Glutamatergic neuron (in vitro differentiated cells): ENCODE measurements at places on chromosomes 1 and 21.

- H3K27ac ChIP-seq: no peak overlapping the region
- H3K27me3 ChIP-seq: peaks cover 2% of the 10 kb centered on the region
- H3K4me3 ChIP-seq: no peak overlapping the region
Observed at GRCh38 chr1:235079443-235080296, 49.0 kb downstream of the TOMM20 start.

DNA sequence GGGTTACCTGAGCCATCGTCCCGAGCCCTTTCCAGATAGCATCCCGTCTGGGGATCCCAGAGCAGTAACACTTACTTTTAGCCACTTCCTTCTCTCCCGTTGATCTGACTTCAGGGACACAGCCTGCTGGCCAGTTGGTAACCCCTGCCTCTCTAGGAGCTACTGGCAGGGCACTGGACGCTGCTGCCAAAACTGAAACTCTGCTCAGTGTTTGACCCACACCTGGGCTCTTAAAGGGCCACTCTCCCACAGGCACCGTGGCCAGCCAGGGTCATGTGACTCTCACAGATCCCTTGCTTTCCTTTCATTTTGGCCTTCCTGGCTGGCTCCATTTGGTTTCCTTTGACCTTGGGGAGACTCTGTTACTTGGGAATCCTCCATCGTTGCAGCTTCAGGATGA is at the start of gene PIGR:
TSS of gene PIGR (minus strand) at position 206 of the 400 bp plus-strand sequence. CDS start 5,935 bp downstream, outside the sequence.
- no peak within 1 kb of the TSS for H3K4me3 ChIP-seq
- H3K36me3 ChIP-seq: no peaks in the 10 kb centered on the region
- H3K27ac ChIP-seq: no peak within 1 kb of the TSS

- H3K4me1 ChIP-seq: no peaks in the 10 kb centered on the region
- no peak overlapping the region for H3K4me3 ChIP-seq
- H3K36me3 ChIP-seq: no peaks in the 10 kb centered on the region
- DNase-seq: no peak
Observed at GRCh38 chr1:184801503-184801902, 46.8 kb upstream of the EDEM3 start.

- DNase-seq: no peak
- H3K4me3 ChIP-seq: no peak overlapping the region
- no peaks in the 10 kb centered on the region for H3K27me3 ChIP-seq
- peaks cover 5% of the 10 kb centered on the region for H3K4me1 ChIP-seq
- no peak overlapping the region for H3K27ac ChIP-seq
Observed at GRCh38 chr1:8015036-8015808, 10.9 kb downstream of the ERRFI1 start.

- no peaks in the 10 kb centered on the region for H3K36me3 ChIP-seq
- peaks cover 19% of the 10 kb centered on the region for H3K4me1 ChIP-seq
- peak overlapping the region; percentile 97 for H3K4me3 ChIP-seq
- peaks cover 13% of the 10 kb centered on the region for H3K27me3 ChIP-seq
- H3K27ac ChIP-seq: peak overlapping the region; percentile 89
Observed at GRCh38 chr1:100353988-100354387, 1.7 kb downstream of the CDC14A start.

- H3K4me1 ChIP-seq: peaks cover 18% of the 10 kb centered on the region
- peak overlapping the region; percentile 52 for H3K27ac ChIP-seq
- no peak overlapping the region for H3K4me3 ChIP-seq
Observed at GRCh38 chr1:230975636-230976035, 3.0 kb downstream of the TTC13 start.

GRCh38 chr1:1359308-1359663 is 931 bp upstream of the MXRA8 start:
- no peaks in the 10 kb centered on the region for H3K36me3 ChIP-seq
- DNase-seq: no peak
- peaks cover 11% of the 10 kb centered on the region for H3K4me1 ChIP-seq

- H3K4me3 ChIP-seq: no peak overlapping the region
- peaks cover 2% of the 10 kb centered on the region for H3K27me3 ChIP-seq
- H3K4me1 ChIP-seq: no peaks in the 10 kb centered on the region
- no peaks in the 10 kb centered on the region for H3K36me3 ChIP-seq
- no peak overlapping the region for H3K27ac ChIP-seq
- DNase-seq: no peak
Observed at GRCh38 chr21:38531591-38531990, 33.3 kb upstream of the ERG start.

GRCh38 chr1:119112791-119113190 is 27.7 kb downstream of the WARS2 start:
- H3K27ac ChIP-seq: no peak overlapping the region
- H3K4me3 ChIP-seq: no peak overlapping the region
- no peaks in the 10 kb centered on the region for H3K36me3 ChIP-seq
- DNase-seq: no peak
- H3K4me1 ChIP-seq: no peaks in the 10 kb centered on the region

GRCh38 chr1:203280061-203280460 is 25.3 kb upstream of the BTG2 start:
- H3K4me1 ChIP-seq: peaks cover 62% of the 10 kb centered on the region
- peak overlapping the region; percentile 7 for H3K4me3 ChIP-seq
- no peaks in the 10 kb centered on the region for H3K36me3 ChIP-seq
- H3K27me3 ChIP-seq: peaks cover 9% of the 10 kb centered on the region
- H3K27ac ChIP-seq: peak overlapping the region; percentile 63

DNA sequence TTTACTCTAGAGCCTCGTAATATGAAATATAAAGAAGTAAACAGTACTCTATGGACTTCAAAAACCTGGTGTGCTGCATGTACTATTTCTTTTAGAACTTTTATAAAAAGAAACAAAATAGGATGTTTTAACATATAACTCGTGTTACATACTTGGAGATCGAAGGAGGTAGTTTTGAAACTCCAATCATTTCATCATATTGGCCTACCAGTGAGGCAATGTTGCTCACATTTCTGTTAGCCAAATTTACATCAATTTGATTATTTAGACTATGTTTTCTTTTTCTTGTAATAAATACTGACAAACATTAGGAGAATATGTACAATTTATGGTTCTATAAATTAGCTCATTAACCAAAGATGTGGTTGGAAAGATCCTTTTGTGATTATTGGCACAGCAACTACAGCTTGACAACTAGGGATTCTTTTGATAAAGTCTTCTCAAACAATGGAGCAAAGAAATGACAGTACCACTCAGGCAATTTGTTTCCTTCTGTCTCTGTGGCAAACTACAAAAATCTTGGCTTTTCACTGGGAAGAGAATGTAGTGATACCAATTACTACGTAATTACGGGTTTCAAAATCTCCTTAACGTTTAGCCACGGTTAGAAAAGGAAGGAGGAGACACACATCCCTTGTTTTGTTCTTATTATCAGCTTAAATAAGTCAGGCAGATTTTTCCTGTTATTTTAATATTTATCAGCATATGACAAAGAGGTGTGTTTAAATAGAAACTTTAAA is 266.6 kb upstream of the SGIP1 start:
- H3K36me3 ChIP-seq: no peaks in the 10 kb centered on the region
- DNase-seq: no peak
- H3K4me1 ChIP-seq: peaks cover 12% of the 10 kb centered on the region
- H3K4me3 ChIP-seq: no peak overlapping the region
- peaks cover 4% of the 10 kb centered on the region for H3K27me3 ChIP-seq
- H3K27ac ChIP-seq: no peak overlapping the region

- no peak overlapping the region for H3K4me3 ChIP-seq
- peaks cover 5% of the 10 kb centered on the region for H3K27me3 ChIP-seq
- no peak for DNase-seq
- H3K4me1 ChIP-seq: peaks cover 3% of the 10 kb centered on the region
Observed at GRCh38 chr1:205701891-205702290, 21.6 kb upstream of the SLC45A3 start.

DNA sequence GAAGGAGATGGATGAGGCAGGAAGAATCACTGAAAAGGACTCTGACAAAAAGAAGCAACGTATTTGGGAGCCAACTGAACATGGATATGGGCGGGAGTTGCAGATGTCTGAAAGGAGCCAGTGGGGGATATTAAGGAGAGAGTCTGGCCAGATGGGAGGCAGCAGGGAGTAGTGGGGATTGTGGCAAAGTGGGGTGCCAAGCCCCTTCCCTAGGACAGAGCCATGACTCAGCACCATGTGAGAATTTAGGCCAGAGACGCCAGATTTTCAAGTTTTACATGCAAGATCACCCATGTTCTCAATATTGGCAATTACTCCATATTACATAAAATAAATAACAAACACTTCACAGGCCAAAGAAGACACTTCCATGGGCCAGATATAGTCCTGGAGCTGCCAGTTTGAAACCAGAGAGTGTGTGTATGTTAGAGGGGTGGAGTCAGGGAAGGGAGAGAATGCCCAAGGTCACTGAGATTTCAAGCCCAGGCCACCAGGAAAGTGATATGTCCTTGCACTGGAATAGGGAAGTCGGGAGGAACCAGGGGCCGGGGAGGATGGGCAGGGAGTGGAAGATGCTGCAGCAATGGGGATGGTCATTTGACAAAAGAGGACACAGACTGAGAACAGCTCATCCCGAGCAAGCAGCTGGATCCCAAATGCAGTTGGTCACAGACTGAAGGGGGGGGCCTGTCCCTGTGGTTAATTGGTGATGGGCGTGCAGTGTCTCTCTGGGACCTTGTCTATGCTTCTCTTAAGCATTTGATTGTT is 23.5 kb downstream of the TMEM51 start:
- peaks cover 16% of the 10 kb centered on the region for H3K4me1 ChIP-seq
- no peak overlapping the region for H3K27ac ChIP-seq
- H3K27me3 ChIP-seq: no peaks in the 10 kb centered on the region

GRCh38 chr1:210070531-210070930 is 132.5 kb downstream of the SYT14 start:
- no peak overlapping the region for H3K27ac ChIP-seq
- peaks cover 4% of the 10 kb centered on the region for H3K36me3 ChIP-seq
- peaks cover 2% of the 10 kb centered on the region for H3K27me3 ChIP-seq
- no peak for DNase-seq
- no peak overlapping the region for H3K4me3 ChIP-seq

- H3K4me3 ChIP-seq: no peak overlapping the region
- H3K27me3 ChIP-seq: peaks cover 2% of the 10 kb centered on the region
- no peak overlapping the region for H3K27ac ChIP-seq
- H3K4me1 ChIP-seq: no peaks in the 10 kb centered on the region
- no peaks in the 10 kb centered on the region for H3K36me3 ChIP-seq
- no peak for DNase-seq
Observed at GRCh38 chr1:179128520-179128919, 46.6 kb downstream of the TOR3A start.

- H3K36me3 ChIP-seq: peaks cover 9% of the 10 kb centered on the region
- no peak overlapping the region for H3K4me3 ChIP-seq
Observed at GRCh38 chr1:203408486-203409481, 57.9 kb upstream of the FMOD start.

DNA sequence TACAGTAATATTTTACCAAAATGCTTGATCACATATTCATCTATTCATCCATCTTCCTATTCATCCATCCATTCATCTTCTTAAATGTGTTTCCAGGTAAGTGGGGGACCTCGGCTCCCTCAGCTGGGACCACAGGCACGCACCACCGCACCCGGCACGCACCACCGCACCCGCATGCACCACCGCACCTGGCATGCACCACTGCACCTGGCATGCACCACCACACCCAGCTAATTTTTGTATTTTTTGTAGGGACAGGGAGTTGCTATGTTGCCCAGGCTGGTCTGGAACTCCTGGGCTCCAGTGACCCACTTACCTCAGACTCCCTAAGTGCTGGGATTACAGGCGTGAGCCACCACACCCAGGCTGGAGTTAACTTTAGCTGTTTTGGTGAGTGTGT is 21.2 kb downstream of the ACTRT2 start:
- H3K36me3 ChIP-seq: no peaks in the 10 kb centered on the region
- peaks cover 1% of the 10 kb centered on the region for H3K27me3 ChIP-seq
- H3K4me3 ChIP-seq: no peak overlapping the region
- H3K4me1 ChIP-seq: no peaks in the 10 kb centered on the region
- H3K27ac ChIP-seq: no peak overlapping the region
- DNase-seq: no peak

- H3K27me3 ChIP-seq: no peaks in the 10 kb centered on the region
- H3K27ac ChIP-seq: no peak overlapping the region
- no peak for DNase-seq
- H3K4me1 ChIP-seq: no peaks in the 10 kb centered on the region
- no peak overlapping the region for H3K4me3 ChIP-seq
Observed at GRCh38 chr1:240776237-240776636, 164.3 kb upstream of the GREM2 start.

GRCh38 chr21:43614839-43615238 is 44.4 kb downstream of the HSF2BP start:
- H3K4me3 ChIP-seq: no peak overlapping the region
- peaks cover 2% of the 10 kb centered on the region for H3K27me3 ChIP-seq
- DNase-seq: no peak
- peaks cover under 1% of the 10 kb centered on the region for H3K36me3 ChIP-seq
- H3K4me1 ChIP-seq: peaks cover 1% of the 10 kb centered on the region

- H3K4me3 ChIP-seq: no peak overlapping the region
- H3K27me3 ChIP-seq: peaks cover 2% of the 10 kb centered on the region
- no peaks in the 10 kb centered on the region for H3K36me3 ChIP-seq
- DNase-seq: no peak
- no peaks in the 10 kb centered on the region for H3K4me1 ChIP-seq
Observed at GRCh38 chr1:109441069-109441468, 14.8 kb upstream of the PSMA5 start.

DNA sequence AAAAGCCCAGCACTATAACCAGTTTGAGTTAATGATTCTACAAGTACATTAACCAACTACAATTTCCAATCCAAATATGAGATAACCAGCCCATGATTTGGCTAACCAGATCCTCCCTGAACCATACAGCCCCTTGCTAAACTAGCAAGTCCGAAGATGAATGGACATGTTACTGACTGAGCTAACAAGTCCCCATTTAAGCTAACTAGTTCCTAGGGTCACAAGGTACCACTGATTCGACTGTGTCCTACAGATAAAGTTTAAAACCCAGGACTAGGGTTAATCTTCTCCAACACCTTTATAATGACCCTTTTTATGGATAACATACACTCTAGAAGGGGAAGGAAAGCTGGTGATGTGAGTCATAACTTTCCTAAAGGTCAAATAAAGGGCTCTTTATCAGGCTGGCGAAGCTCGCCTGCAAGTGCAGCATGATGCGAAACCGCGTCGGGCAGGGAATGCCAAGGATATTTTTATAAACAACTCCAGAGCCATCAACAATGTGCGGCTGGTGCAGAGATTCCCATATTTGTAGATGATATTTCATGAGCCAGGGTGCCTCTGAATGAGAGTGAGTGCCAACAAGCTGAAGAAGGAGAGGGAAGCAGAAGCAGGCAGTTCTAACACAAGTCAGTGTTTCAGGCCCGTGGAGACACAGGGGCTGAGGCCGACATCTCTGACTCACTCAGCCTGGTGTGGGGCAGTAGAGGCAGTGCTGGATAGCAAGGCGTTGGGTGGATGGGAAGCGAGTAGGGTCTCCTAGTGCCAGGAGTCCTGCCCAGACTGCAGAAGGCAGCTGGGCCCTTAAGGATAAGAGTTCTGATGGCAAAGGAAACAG is 75.6 kb upstream of the ROR1 start:
- no peak overlapping the region for H3K27ac ChIP-seq
- H3K4me1 ChIP-seq: peaks cover 10% of the 10 kb centered on the region
- peaks cover 5% of the 10 kb centered on the region for H3K27me3 ChIP-seq
- no peaks in the 10 kb centered on the region for H3K36me3 ChIP-seq
- DNase-seq: no peak
- no peak overlapping the region for H3K4me3 ChIP-seq

GRCh38 chr21:42289926-42290325 is 25.3 kb downstream of the TFF3 start:
- peaks cover 17% of the 10 kb centered on the region for H3K27me3 ChIP-seq
- no peak overlapping the region for H3K27ac ChIP-seq
- no peak overlapping the region for H3K4me3 ChIP-seq

GRCh38 chr1:225479341-225479740 is 51.5 kb upstream of the LBR start:
- peaks cover 8% of the 10 kb centered on the region for H3K27me3 ChIP-seq
- peaks cover 22% of the 10 kb centered on the region for H3K4me1 ChIP-seq
- H3K27ac ChIP-seq: no peak overlapping the region
- H3K36me3 ChIP-seq: no peaks in the 10 kb centered on the region
- no peak overlapping the region for H3K4me3 ChIP-seq
- no peak for DNase-seq
